Germinal center (tissue), 1 donor: ENCODE measurements at places on chromosomes 16 and 17.

DNA sequence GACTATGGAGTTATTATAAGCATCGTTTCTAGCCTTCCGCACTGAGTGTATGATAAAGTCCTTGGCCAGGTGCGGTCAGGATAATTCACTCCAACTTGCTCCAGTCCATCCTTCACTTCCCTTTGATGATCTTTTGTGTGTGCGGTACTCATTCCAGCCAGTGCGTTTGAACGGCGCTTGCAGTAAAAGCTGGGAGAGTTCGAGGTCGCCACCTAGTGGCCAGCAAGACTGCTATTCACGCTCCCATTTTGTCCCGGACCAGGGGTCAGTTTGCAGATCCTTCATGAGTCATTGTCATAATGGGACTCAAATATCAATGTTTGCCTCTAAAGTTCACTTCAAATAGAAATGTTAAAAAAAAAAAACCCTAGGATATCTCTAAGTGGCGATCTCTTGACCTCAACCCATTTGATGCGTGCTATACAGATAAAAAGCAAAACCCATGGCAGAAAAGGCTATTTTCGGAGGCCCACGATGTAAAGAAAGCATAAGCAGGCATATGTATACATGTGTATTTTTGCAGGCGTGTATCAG lies 417.1 kb downstream of the TMEM114 start:
- DNase-seq, result peak; percentile 19

DNA sequence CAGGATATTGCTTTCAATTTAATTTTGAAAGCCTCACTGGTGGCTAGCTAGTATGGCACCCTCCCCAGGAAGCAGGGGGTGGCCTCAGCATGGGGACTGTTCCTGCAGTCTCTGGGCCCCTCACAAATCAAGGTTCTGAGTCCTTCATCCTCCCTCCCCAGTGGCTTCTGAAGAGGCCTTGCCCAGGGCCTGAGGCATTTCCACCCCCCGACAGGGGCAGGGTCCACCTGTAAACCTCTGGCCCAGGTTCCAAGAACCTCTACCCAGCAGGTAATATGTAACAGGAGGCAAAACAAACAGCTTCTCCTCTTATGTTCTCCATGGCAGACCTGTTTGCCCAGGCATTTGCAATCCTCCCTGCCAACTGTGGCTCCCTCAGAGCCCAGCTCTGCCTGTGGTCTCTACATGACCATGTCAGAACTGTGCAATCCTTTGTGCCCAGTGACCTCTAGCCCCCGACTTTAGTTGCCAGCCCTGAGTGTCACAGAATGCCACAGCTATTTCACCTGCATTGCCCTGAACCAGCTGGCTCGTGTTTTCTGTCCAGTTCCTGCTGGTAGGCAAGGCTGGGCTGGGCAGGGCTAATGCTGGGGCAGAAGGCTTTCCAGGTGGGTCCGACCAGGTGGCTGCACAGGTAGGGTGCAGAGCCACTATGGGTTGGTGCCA lies 14.3 kb downstream of the ACSF2 start:
- DNase-seq, result no peak

DNA sequence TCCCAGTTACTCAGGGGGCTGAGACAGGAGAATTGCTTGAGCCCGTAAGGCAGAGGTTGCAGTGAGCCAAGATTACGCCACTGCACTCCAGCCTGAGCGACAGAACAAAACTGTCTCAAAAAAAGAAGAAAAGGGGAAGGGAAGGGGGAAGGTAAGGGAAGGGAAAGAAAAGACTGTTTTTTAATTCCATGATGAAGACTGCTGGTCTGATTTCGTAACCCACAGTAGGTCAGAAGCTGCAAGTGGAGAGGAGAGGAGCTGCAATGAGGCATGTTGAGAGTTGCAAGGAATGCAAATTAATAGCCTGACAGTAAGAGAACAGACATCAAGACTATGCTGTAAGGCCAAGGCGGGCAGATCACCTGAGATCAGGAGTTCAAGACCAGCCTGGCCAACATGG lies 33.3 kb downstream of the HELZ start:
- no peak for DNase-seq

GRCh38 chr16:31108035-31108793 lies at the start of gene BCKDK:
TSS of gene BCKDK (plus strand) at chr16:31108386. CDS start at chr16:31109224, 838 bp downstream.
- DNase-seq, result peak; percentile 82

DNA sequence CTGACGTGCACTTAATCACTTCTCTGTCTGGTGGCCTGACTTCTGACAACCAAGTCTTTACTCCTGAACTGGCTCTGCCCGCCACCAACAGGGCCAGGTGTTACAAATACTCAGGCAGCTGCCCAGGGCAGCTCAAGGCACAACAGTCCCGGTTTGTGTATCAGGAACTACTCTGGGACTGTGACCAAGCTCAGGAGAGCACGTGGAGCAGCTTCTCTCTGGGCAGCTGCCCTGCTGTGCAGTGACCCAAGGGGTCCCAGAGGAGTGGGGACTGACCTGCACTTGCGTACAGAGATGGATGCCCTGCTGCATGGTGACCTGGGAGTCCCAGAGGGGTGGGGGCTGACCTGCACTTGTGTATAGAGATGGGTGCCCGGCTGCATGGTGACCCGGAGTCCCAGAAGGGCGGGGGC lies 21.9 kb downstream of the LITAFD start:
- no peak for DNase-seq

GRCh38 chr16:70661534-70661917 lies 15.2 kb downstream of the IL34 start:
- DNase-seq, result no peak

DNA sequence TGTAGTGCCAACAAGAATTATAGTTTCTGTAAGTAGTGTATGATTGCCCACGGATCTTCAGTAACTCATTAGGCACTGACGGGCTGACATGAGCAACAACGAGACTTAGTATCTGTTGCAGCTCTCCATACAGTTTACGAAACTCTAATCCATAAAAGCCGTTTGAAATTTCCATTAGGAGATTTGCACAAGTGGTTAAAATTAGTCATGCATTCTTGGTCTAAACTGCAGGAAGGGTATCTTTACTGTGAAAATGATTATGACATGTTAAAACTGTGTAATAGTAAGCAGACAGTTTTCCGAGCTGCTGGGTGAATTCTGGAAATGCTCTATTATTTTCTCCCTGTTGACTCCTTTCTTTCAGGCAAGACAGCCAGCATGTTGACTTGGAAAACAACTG lies 605.0 kb downstream of the WWOX start:
- DNase-seq, result no peak

- no peak for DNase-seq
These were observed 40.6 kb upstream of the XYLT1 start for GRCh38 chr16:17511340-17511739.

DNA sequence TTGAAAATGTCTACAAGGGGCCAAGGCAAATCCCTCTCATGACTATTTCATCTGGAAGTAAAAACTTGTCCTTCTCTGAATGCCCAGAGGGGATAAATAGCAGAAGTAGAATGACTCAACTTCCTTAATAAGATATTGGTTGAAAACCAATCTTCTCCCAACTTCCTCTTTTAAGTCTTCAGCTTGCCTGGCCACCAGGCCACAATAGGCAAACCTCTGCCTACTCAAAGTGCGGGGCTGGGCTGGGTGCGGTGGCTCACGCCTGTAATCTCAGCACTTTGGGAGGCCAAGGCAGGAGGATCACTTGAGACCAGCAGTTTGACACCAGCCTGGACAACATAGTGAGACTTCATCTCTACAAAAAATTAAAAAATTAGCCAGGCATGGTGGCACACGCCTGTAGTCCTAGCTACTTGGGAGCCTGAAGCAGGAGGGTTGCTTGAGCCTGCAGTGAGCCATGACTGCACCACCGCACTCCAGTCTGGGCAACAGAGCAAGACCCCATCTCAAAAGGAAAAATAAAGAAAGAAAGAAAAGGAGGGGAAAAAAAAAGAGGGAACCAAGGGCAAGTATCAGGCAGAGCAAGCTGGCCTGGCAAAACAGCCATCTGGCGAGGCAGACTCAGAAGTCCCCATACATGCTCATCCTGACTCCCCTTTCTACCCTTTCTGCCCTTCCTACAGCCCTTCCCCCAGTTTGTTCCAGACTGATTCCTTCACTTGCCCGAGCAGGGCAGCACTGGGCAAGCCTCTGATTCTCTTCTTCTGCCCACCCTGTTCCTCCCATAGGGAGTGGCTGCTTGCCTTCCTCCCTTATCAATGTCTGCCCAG lies 20.6 kb downstream of the MAP3K14 start:
- DNase-seq, result peak; percentile 74

DNA sequence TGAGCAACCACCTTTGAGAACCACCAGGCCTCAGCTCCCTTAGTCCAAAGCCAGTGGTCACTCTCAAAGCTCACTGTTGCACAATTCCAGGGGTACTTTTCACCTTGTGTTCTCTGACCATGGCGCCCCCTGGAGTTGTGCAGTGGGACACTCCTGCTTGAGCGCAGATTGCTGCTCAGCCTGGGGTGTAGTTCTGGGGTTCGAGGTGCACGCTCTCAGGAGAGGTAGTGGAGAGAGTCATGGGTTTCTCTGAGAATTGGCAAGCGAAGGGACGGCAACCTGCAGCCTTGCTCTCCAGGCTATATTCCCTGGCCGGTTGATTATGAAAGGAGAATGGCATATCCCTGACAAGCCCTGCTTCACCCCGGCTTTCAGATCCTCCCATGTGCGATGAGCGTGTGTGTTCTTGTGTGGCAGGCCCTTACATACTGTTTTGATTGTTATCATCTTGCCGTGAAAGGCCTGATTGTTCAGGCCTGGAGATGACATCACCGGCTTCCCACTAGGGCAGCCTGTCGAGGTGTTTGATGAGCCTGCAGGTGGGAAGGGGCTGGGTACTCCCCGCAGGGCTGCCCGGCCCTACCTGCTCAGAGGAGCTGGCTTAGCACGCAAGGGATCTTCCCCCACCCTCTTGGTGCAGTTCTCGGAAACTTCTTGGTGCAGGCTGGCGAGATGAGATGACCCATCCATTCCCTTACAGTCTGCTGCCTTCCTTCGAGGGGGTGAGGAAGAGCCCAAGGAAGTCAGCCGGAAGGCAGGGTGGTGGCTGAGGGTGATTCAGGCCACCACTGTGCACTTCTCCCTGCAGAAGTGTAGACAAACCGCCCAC lies 431.2 kb downstream of the SLC39A11 start:
- DNase-seq, result no peak

- DNase-seq, result peak; percentile 68
These were observed 36.6 kb upstream of the MED9 start for GRCh38 chr17:17440010-17440843.

- no peak for DNase-seq
These were observed 15.8 kb downstream of the EMP2 start for GRCh38 chr16:10564591-10564990.

- no peak for DNase-seq
These were observed 2.1 kb upstream of the IGSF6 start for GRCh38 chr16:21654466-21654865.

GRCh38 chr16:67528870-67529581 lies 397 bp downstream of the RIPOR1 start:
- no peak for DNase-seq

DNA sequence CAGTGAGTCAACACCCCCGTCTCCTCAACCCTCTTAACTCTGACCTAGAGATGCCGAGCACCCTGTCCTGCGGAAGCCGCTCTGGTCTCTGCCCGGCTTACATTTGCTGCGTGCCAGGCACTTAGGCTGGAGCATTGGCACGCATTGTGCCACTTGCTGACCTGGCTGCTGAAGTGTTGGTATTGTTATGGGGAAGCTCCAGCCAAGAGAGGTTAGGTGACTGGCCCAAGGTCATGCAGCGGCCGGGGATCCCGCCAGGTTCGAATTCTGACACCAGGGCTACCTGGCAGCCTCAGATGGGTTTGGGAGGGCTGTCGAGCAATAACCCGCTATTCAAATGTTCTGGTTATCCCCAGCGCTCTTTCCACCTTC lies 5.0 kb upstream of the HSD17B1 start:
- no peak for DNase-seq

DNA sequence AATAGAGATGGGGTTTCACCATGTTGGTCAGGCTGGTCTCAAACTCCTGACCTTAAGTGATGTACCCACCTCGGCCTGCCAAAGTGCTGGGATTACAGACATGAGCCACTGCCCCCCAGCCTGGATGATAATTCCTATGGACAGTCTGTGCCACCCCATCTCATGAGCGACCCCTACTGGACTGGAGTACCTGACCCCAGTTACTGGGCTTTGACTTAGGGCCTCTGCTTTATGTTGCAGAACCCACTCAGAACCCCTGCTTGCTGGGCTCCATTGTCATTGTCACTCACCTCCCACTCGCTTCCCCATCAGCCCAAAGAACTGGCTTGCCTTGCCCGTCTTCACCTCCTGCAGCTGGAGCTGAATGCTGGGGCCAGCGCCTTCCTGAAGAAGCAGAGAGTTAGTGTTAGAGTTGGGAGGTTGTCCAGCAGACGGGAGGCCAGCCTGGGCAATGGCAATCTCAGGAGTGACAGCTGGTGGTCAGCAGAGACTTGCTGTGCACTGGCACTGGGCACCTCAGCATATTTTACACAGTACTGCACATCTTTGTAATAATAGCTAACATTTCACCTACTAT lies 4.0 kb downstream of the TAC4 start:
- DNase-seq, result peak; percentile 28

DNA sequence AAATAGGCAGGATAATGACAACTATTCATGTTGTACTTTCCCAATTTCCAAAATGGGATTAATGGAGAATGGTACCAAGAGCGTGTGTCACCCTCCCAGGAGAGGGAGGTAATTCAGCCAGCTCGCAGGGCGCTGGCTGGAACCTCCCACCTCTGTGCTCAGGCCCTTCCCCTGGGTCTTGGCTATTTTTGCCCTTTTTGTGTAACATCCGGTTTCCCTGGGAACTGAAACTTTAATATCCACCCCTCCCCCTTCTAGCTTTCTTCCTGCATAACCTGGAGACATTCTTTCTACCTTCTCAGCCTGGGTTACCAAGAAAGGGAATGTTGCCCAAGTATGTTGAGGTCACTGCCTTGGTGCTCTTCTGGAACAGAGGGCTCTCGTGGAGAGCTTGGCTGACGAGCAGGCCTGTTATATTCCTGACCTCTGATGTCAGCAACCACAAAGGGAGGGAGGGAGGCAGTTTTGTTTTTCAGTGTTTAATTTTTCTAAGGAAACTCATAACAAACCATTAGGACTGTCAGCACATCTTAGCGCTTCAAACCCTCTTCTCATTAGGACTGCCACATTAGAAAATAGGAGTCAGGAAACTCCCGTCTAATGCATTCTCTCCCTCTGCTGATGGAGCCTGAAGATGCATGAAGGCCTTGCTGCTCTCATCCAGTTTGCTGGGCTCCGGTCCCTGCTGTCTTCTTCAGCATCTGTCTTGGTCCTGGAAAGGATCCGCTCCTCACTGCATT lies 25.6 kb downstream of the ITGB3 start:
- peak; percentile 83 for DNase-seq

DNA sequence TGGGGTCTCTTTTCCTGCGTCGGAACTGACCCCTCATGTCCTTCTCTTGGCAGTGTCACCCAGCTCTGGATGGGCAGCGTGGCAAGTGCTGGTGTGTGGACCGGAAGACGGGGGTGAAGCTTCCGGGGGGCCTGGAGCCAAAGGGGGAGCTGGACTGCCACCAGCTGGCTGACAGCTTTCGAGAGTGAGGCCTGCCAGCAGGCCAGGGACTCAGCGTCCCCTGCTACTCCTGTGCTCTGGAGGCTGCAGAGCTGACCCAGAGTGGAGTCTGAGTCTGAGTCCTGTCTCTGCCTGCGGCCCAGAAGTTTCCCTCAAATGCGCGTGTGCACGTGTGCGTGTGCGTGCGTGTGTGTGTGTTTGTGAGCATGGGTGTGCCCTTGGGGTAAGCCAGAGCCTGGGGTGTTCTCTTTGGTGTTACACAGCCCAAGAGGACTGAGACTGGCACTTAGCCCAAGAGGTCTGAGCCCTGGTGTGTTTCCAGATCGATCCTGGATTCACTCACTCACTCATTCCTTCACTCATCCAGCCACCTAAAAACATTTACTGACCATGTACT lies 13.2 kb downstream of the IGFBP4 start:
- no peak for DNase-seq
